Fibroblast of villous mesenchyme (primary cell): ENCODE measurements at places on chromosomes 5 and 9. TPM values are rescaled to one million over a fixed set of nuclear protein-coding genes. Genes with fewer than 3 reads are reported as not detected.

DNA sequence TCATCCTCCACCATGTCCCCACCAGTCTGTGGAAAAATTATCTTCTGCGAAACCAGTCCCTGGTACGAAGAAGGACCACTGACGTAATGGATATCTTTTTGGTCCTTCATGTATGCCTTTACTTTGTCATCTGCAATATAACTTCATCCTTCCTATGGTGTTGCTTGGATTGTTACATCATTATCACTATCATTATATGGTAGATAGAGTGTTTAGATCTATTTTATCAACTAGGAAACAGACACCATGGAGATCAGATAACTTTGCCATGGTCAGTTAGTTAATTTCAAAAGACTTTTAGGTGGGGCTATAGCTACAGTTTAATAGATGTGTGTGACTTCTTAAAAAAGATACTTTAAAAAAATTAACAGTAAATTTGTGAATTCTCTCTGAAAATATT, 23.8 kb upstream of the CAMLG start:
- DNase-seq: no peak

The CYLC2 gene
- not detected in 2 replicates for total RNA-seq

GRCh38 chr5:40649463-40650030, 30.2 kb upstream of the PTGER4 start:
- no peak for DNase-seq

- DNase-seq: no peak
Measured at GRCh38 chr9:89390068-89390555, 71.8 kb downstream of the SECISBP2 start.

DNA sequence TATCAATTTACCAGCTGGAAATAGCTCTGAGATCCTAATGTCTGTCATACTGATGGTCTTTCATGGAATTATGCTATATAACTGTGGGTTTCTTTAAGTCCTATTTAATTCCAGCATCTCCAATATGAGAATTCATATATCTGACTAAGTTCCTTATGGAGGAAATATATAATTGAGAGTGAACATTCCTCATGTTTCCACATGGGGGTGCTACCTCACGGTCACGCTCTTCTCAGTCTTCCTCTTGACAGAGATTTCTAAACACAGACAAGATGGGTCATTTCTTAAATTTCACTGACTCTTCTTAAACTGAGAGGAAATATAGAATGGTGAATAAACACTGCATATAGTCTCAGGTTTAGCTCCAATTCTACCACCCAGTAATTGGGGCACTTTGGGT, 212.1 kb downstream of the SLF1 start:
- peak; percentile 4 for DNase-seq

DNA sequence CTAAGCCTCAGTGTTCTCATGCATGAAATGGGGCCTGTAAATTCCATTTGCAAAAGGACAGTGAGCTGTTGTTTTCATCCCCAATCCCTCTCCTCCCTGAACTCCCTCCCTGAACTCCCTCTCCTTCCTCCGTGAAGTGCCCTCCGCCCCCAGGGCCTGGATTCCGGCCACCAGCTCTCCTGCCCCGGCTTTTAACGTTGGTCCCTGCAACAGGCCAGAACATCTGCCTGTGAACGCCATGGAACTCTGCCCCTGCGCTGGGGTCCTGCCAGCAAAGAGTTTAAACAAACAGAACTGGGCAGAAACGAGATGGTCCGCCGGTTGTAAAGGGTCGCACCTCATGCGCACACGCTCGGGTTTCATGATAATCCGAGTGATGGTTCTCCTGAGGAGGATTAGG, 62.4 kb downstream of the SMIM23 start:
- DNase-seq: no peak

GRCh38 chr9:108655818-108656217, 200.0 kb downstream of the ACTL7B start:
- DNase-seq: no peak

The HRH2 gene
- not detected in 2 replicates for total RNA-seq

DNA sequence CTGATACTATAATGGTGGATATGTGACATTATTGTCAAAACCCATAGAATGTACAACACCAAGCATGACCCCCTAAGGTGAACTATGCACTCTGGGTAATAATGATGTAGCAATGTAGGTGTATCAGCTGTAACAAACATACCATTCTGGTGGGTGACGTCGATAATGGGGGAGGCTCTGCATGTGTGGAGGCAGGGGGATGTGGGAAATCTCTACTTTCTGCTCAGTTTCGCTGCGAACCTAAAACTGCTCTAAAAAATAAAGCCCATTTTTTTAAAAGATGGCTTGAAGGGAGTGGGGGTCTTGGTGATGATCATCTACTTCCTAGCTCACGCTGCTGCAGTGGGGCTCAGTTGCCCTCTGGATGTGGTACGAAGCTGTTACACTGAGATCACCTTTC, 51.1 kb downstream of the RASGEF1C start:
- DNase-seq: no peak

DNA sequence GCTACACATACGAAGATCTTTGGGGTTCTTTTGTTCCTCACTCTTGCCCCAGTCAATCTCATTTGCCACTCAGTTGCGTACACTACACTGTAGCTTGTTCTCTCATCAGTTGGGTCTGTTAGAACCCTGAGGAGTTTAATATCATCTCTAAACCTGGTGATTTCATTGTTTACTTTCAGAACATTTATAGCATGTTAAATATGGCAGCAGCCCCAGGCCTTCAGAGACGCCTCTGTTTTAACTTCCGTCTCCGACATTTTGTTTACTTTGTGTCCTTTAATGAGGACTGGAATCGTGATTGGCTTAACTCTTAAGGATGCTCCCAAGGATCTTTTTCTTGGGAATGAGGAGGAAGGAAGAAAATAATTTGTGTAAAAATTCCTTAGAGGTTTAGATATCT, 510.1 kb downstream of the NR2F1-AS1 start:
- no peak for DNase-seq

GRCh38 chr5:178241688-178242231, 9.2 kb upstream of the PHYKPL start:
- no peak for DNase-seq

The C9orf153 gene
- total RNA-seq: 0.32 TPM in 1 of 2 replicates, not detected in the other

GRCh38 chr9:88418025-88418424, 29.8 kb downstream of the SPIN1 start:
- no peak for DNase-seq

DNA sequence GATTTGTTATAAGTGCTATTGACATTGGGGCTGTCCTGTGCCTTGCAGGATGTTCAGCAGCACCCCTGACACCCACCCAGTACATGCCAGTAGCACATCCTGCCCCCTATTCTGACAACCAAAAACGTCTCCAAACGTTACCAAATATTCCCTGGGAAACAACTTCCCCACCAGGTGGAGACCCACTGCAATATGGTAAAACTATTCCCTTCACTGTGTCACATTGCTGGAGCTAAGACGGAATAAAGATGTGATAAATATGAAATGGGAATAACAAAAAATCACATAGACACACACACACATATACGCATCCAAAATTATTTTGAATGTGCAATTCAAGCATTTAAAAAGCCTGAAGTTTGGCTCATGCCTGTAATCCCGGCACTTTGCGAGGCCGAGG, 874.3 kb upstream of the DMAC1 start:
- DNase-seq: no peak

- peak; percentile 54 for DNase-seq
Measured at GRCh38 chr5:67215519-67216471, 19.2 kb upstream of the CD180 start.

The SLC38A9 gene
- total RNA-seq: 32.2 and 52.7 TPM in 2 replicates

- no peak for DNase-seq
Measured at GRCh38 chr9:100129772-100130171, 30.7 kb downstream of the INVS start.

GRCh38 chr9:93064392-93065134, 6.1 kb downstream of the SUSD3 start:
- DNase-seq: no peak

The ARHGAP26 gene
- total RNA-seq: 1.7 and 4.2 TPM in 2 replicates

The SH3TC2 gene
- 3.9 and 13.4 TPM in 2 replicates for total RNA-seq

The CEL gene
- under 0.01 TPM in 2 replicates for total RNA-seq

DNA sequence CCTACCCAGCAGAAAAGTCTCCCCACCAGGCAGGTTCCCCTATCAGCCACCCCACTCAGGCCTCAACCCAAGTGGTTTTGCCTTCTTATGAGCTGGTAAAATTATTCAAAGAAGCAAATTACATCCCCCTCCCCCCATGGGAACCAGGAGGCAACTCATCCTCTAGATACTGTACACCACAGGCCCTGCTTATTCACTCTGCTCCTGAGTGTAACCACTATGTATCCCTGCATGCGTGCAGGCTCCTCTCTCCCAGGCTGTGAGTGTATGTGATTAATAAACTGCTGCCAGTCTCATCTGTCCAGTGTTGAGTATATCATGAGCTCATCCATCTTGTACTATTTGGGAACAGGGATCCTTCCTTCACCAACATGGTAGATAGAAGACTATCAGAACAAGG, 8.6 kb downstream of the KCTD16 start:
- no peak for DNase-seq

DNA sequence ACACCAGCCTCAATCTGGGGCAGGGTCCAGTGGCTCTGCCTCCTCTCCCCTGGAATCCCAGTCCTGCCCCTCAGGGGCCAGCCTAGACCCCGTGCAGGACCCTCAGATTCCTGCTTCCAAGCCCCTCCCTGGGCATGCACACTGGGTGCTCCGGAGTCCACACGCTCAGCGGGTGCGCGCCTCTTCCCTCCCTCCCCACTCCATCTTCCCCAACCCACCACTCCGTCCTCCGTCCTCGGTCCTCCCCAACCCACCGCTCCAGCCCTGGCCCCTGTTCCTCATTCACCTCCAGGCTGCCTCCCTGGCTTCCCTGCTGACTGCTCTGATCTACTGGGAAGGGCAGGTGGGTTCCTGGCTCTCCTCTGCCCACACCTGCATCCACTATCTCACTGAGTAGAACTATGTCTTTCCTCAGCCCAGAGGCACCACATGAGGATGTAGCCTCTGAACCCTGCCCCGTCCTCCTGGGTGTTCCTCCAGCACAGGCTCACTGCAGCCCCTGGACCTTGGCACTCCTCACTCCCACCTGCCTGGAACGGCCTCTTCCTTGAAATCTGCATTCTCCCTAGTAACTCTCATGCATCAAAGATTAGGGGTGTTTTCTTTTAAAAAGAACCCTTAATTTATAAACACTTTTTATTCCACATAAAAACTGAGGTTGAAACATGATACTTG, 92.8 kb downstream of the CAMSAP1 start:
- DNase-seq: no peak

- DNase-seq: no peak
Measured at GRCh38 chr9:35771075-35771433, 17.0 kb upstream of the MSMP start.

- peak; percentile 71 for DNase-seq
Measured at GRCh38 chr5:134975078-134975715, 7.5 kb downstream of the CATSPER3 start.

The SLC45A2 gene
- total RNA-seq: under 0.01 TPM in 1 of 2 replicates, not detected in the other

DNA sequence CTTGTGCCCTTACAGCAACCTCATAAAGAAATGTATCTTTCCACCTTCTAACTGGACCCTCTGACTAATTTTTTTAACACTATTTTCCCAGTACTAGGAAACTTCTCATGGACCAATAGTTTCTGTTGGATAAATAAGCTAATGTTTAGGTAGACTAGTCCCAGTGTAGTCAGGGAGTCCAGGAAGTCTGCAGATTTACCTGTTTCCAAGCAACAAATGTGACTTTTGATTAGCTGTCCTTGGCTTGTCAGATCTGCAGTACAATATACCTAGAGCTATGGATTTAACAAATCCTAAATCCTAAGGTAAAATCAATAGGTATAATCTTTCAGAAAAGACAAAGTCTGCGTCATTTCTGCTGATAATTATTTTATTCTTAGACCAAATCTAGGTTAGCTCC, 55.7 kb downstream of the FAM174A start:
- DNase-seq: no peak

The FOXD4L6 gene
- total RNA-seq: under 0.01 TPM in 1 of 2 replicates, not detected in the other

DNA sequence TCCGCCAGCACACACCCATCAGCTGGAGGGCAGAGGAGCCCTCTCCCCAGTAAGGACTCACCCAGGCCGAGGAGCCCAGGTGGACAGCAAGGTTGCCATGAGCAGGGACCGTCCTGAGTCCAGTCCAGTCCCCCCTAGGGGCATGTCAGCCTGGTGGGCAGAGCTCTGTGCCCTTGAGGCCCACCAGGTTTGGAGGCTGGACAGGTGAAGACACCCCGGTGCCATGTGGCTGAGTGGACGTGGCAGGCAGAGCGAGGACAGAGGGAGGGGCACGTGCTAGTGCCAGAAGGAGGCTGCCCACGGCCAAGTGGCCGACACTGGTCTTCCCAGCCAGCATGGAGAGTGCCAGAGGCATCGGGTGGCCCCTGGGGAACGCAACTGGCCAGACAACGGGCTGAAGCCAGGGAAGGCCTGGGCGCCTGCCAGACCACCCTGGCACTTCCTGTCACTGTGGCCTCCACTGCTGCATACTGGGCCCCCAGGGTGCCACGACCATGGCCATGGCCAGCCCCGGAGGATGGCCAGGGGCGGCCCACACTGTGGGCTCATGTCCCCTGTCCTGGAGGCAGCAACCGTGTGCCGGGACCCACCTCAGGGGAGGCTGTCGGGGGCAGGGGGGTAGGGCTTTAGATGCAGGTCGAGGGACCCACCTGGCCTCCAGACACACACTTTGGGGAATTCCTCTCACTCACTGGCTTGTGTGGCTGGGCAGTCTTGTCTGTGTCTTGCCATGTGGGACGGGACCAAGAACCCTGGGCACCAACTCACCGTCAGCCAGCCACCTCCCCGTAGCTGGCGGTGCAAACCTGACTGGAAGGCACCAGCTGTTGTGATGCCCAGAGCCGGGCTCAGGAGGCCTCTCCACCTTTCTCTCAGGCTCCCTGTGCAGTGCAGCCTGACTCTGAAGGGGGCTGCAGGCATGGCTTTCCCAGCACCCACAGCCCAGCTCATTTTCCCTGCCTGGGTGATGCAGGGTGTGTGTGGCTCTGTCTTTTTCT, 42.3 kb upstream of the LPCAT1 start:
- DNase-seq: no peak

DNA sequence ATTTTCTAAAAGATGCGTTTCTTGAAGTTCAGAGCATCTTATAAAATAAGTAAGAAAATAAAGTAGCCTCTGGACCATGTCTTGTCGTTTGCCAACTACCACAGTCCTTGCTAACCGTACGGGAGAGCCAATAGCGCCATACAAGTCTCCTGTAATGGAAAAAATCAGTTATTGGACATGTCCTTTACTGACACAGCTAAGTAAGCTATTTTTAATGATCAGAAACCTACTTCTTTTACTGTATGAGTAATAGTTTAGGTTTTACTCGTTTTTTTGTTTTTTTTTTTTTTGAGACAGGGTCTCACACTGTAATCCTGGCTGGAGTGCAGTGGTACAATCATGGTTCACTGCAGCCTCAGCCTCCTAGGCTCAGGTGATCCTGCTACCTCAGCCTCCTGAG, 37.7 kb upstream of the RAPGEF6 start:
- no peak for DNase-seq

- no peak for DNase-seq
Measured at GRCh38 chr9:93187047-93187446, 3.1 kb downstream of the WNK2 start.

The MORN5 gene
- not detected in 2 replicates for total RNA-seq

The ANAPC2 gene
- total RNA-seq: 22.9 and 24.8 TPM in 2 replicates

The ARHGEF37 gene
- 0.43 and 0.64 TPM in 2 replicates for total RNA-seq

GRCh38 chr5:157479612-157480510, 19.8 kb downstream of the NIPAL4 start:
- DNase-seq: no peak

- no peak for DNase-seq
Measured at GRCh38 chr5:108315829-108316228, 66.1 kb downstream of the FBXL17 start.

The IFNK gene
- not detected in 2 replicates for total RNA-seq

The FBXO4 gene
- total RNA-seq: 11.2 and 14.5 TPM in 2 replicates

The DRD1 gene
- total RNA-seq: under 0.01 TPM in 2 replicates
